HEK293T (cell line): ENCODE measurements at places on chromosomes 5 and 9.

DNA sequence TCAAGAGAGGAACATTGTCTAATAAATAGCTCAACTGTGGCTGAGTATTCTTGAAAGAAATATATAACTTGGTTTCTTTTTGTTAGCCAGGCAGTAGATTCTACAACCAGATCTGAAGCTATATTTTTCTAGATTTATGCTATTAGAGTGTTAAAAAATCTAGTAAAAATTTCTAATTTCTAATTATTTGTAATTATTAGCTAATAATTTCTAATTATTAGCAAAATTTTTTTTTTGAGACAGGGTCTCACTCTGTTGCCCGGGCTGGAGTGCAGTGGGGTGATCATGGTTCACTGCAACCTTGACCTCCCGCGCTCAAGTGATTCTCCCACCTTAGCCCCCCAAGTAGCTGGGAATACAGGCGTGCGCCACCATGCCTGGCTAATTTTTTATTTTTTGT lies 2.8 kb downstream of the RAD17 start:
- DNase-seq = no peak

DNA sequence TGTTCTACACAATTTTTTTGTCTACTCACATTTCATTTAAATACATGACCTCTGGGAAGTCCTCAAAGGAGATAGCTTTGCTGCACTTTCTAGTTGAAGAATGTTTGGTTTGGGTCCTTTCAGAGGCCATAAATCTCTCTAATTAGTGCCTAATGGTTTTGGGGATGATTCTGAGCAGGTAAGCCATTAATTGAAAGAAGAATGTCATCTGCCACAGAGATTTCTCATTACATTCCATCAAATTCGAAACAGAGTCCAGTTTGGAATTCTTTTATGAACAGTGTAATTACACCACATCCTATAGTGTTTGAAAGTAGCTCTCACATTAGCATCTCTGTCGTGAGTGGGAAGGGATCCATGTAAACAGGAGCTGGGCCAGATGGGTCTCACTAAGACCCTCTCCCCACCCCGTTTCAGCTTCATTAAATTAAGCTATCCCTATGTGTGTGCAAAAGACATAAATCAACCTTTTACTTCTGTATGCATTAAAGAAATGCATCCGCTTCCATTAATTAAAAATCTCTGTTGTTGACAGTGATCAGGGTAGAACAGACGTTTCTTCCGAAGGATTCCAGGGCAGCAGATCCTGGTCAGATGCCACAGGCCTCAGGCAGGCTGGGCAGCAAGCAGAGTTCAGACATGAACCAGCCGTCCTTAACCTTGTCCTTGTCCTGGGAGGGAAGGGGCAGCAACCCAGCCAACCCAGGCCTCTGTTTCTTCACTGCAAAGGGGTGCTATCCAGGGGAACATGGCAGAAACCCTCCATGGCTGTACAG lies 99.8 kb upstream of the MAP1B start:
- DNase-seq = no peak

- no peak for DNase-seq
These were observed 262.4 kb downstream of the CDH12 start for GRCh38 chr5:22590677-22591268.

- no peak for DNase-seq
These were observed 71.4 kb downstream of the MED27 start for GRCh38 chr9:132008184-132008803.

- no peak for DNase-seq
These were observed 2.5 kb downstream of the DOK3 start for GRCh38 chr5:177507165-177507564.

GRCh38 chr9:106846857-106847256 lies 16.1 kb upstream of the ZNF462 start:
- no peak for DNase-seq

GRCh38 chr5:53575831-53576230 lies 15.4 kb downstream of the NDUFS4 start:
- DNase-seq = no peak

GRCh38 chr5:140151144-140152021 lies 23.6 kb upstream of the CYSTM1 start:
- DNase-seq = no peak

GRCh38 chr9:127935765-127936221 lies 1.9 kb downstream of the DPM2 start:
- no peak for DNase-seq

DNA sequence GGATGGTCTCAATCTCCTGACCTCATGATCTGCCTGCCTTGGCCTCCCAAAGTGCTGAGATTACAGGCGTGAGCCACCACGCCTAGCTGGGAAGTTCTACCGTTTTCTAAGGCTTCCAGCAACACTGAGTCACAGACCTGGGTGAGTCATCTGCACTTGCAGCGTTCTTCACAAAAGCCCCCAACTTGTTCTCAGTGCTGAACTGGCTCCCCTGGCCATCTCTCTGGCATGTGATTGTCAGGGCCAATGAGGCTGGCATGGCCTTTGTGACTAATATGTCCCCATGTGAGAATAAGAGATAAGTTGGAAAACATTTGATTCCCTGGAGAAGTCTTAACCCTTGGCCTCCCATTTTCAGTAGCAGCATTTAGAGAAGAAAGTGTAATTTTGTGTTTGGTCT lies 124.4 kb downstream of the WDR41 start:
- no peak for DNase-seq

DNA sequence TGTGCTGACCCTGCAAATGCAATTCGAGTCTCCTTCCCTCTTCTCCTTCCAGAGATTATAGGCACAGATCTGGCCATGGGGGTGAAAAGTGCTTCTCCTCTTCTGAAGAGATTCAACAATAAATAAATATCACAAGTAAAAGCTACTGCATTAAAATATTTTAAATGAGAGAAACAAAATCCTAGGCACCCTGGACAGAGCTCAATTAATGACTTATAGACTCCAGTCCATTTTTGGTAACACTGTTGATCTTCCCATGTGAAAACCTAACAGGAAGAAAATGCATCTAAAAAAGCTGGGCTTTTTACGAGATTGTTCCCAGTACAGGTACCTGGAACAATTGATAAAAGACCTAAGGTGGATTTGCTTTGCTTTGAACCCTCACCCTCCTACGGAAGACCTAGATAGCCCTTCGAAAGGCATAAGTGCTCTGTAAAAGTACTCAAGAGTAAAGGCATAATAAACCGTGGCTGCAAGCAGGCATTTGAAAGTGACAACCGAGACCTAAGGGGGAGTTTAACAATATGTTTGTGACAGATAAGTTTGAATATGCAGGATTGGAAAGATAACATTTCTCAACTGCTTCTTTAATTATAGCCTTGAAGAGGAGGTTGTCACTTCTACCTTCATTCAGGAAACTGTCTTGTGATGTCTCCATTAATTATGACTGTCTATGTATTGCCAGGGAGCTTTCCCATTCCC lies 29.4 kb upstream of the MED10 start:
- no peak for DNase-seq

- no peak for DNase-seq
These were observed 46.1 kb downstream of the PTTG1 start for GRCh38 chr5:160467555-160468362.

- DNase-seq = no peak
These were observed 327.5 kb downstream of the SEMA5A start for GRCh38 chr5:9218358-9218757.

GRCh38 chr9:21974722-21975409 lies 19.3 kb downstream of the CDKN2A start:
- DNase-seq = peak; percentile 74

GRCh38 chr5:137718611-137719010 lies 17.3 kb downstream of the KLHL3 start:
- no peak for DNase-seq

DNA sequence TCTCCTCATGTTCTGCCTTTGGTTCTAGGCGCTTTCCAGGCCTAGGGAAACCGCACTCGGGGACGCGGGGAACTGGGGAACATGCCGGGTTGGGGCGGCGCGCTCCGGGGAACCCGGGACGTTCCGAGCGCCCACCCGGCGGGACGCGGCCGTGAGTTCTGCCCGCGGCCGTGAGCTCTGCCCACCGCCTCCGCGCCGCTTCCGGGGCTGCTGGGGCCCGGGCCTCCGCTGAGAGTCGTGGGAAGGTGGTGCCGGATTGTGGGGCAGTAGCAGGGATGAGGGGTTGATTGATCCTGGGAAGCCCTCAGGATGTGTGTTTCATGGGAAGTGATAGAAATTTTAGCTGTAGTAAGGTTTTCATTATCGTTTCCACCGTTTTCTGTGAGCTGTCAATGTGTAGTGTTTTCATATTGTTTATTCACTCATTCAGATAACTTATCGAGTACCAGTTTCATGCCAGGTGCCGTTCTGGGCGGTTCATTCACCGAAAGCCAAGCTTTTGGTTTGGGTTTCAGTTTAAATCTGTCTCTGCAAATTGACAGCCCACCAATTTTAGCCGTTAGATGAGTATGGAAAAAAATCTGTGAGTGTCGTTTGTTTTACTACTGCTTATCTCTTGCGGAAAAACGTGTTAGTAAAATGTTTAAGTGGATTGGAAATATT lies 657 bp downstream of the MTRR start:
- DNase-seq = no peak

GRCh38 chr5:169688106-169688505 lies 51.0 kb downstream of the DOCK2 start:
- DNase-seq = no peak

GRCh38 chr9:127166651-127167524 lies 44.5 kb upstream of the ANGPTL2 start:
- DNase-seq = no peak

DNA sequence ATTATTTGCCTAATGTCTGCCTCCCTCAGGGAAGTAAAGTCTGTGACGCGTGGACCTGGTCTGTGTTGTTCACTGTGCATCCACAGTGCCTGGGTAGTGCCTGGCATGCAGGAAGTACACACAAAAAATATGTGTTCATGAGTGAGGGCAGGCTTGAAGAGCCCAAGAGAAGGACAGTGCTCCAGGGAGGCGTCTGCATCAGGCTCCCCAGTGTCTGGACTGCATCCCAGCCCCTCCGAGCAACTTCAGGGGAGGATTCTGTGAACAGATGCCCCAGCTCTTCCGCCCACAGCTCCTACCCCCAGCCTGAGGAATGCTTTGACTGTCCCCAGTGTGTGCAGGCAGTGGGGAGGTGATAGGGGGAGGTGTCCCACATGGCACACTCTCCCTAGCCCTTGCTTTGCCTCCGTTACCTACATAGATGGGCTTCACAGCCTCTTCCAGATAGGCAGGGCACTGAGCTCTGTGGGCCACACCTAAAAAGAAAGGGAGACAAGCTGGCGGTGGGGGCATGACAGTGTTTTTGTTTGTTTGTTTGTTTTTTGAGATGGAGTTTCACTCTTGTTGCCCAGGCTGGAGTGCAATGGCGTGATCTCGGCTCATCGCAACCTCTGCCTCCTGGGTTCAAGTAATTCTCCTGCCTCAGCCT lies 25.4 kb downstream of the IRF1 start:
- no peak for DNase-seq

- DNase-seq = no peak
These were observed 435.3 kb downstream of the NR2F1-AS1 start for GRCh38 chr5:93145767-93146166.

DNA sequence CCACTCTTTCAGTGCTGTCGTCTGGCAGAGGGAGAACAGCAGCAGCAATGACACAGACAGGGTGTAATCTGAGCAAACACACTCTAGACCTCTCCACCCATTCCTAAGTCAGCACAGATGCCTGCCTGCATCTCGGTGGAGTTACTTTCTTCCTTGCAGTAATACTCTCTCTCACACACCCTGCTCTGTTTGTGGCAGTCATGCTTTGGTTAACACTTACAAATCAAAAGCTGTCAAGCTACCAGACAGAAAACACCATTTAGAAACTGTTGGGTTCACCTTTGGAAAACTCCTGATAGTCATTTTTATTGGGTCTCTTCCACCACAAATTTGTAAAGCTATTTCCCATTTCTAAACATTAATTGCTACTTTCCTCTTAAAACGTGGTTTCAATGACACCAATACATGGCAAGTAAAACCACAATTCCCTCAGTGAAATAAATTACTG lies 27.3 kb downstream of the LHFPL2 start:
- no peak for DNase-seq

GRCh38 chr5:171386861-171387344 lies 746 bp upstream of the NPM1 start:
- no peak for DNase-seq

GRCh38 chr9:91158946-91159345 lies 202.8 kb downstream of the AUH start:
- no peak for DNase-seq

- DNase-seq = no peak
These were observed 29.1 kb downstream of the DAP start for GRCh38 chr5:10731913-10732312.

- DNase-seq = no peak
These were observed 1.8 kb downstream of the GZMA start for GRCh38 chr5:55104036-55104772.

- no peak for DNase-seq
These were observed 18.1 kb downstream of the CCNH start for GRCh38 chr5:87394411-87395165.

- DNase-seq = no peak
These were observed 156.7 kb downstream of the FSTL4 start for GRCh38 chr5:133455676-133456075.

DNA sequence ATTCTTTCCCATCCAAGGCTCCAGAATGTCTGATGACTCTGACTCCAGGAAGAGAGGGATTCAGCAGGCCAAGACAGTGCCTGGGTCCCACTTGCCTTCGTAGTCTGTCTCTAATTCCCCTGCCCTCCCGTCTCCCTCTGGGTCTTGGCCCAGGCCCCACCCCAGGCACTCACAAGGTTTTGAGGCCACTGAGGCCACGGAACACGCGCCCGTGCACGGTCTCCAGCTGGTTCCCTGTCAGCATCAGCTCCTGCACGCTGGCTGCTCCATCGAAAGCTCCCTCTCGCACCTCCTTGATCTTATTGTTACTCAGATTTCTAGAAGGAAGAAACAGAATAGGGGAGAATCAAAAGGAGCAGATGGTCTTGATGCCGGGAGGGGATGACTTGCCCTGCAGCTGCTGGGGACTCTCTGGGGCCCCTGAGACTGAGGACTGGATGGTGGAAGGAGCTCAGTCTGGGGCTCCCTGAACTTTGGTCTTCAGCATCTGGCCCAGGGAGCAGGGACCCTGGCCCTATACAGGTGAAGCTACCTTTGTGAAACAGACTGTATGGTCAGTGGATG lies 174.6 kb upstream of the PANK3 start:
- DNase-seq = no peak

- DNase-seq = no peak
These were observed 284.9 kb downstream of the CEMIP2 start for GRCh38 chr9:71483436-71483835.

DNA sequence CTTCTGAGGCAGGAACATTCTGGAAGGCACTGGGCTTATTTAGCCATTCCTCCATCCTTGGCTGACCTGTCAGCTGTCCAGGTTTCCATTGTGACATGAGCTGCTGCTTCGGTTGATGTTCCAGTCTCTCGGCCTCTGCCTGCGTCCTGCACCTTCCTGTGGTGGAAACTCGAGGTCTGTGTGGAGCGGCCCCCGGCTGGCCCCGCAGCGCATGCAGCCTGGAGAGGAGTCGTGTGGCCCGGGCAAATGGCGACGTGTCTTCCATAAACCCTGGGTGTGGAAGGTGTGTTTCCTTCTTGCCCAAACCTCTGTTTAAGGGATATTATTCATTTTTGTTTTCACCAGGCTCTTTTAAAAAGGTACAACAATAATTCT lies 36.5 kb upstream of the SLC9A3 start:
- no peak for DNase-seq
